ENCODE measurements at places on chromosomes 5 and 9.

DNA sequence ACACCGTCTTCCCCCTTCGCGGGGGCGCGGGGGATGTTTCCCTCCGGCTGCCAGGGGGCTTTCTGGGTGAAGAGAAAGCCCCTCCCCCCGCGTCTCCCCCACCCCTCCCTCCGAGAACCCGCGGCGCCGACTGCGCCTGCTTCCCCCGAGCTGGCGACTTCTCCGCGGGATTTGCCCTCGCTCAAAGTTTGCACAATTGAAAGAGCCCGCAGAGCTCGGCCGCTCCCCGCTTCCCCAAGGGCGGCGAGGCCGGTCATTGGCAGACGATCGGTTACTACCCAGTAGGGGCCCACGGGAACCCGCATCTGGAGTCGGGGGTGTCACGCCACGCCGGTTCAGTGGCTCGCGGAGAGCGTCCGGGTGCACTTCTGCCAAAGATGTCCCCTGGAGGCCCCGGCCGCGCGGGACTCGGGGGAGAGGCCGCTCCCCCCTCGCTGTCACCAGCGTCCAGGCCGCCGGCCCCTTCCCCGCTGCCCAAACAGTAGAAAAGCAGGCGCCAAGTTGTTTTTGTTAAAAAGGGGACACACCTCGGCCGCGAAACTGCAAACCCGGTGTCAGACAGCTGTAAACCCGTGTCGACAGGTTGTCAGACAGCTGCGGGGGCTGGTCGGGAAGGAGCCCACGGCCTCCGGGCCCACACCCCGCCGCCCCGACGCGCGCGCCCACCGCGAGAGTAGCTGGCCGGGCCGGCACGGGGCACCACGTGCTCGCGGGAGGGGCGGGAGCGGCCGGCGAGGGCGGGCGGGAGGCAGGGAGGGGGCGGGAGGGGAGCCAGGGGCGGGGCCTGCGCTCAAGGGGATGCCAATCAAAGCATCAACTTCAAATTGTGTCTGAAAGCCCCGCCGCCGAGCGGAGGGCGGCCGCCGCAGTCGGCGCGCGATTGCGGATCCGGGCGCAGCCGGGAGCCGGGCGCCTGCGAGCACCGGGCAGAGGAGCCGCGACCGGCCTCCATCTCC lies at the start of gene IRX1:
IRX1 (plus strand) TSS at position 827 of the 956 bp plus-strand sequence. CDS start 274 bp downstream, outside the sequence.
- no peak for DNase-seq

GRCh38 chr5:87661784-87662566 lies 249.2 kb upstream of the CCNH start:
- DNase-seq: no peak

DNA sequence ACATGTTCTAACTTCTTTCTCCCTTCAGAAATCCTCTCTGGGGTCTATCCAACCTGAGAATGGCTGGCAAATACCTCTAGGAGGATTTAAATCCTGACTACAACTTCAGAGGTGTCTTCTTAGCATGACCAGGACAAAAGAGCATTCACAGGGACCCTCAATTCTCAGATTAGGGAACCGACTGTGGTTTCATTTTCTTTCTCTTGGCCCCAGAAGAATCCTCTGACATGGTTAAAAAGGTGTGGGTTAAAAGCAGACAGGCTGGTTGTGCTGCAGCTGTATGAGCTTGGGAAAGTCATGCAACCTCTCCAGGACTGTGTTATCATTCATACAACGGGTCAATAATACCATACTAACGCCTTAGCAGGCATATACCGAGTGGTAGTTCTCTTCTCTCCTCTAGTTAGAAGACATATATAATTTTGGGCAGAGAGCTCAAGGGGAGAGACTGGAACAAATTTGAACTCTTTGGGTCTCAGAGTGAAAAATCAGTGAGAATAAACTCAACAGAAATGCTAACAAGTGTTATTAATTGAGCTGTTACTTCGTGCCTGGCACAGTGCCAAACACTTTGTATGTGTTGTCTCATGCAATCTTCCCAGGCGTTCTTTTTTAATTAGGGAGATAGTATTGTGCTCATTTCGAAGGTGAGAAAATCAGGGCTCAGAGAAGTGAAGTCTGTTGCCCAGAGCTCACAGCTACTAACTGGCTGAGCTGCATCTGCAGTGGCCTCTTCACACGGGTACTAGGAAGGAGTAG lies 35.2 kb downstream of the INSYN2B start:
- DNase-seq: no peak

GRCh38 chr9:124054582-124055227 lies 43.1 kb downstream of the LHX2 start:
- no peak for DNase-seq

GRCh38 chr5:96338091-96338490 lies 95.0 kb downstream of the PCSK1 start:
- DNase-seq: no peak

DNA sequence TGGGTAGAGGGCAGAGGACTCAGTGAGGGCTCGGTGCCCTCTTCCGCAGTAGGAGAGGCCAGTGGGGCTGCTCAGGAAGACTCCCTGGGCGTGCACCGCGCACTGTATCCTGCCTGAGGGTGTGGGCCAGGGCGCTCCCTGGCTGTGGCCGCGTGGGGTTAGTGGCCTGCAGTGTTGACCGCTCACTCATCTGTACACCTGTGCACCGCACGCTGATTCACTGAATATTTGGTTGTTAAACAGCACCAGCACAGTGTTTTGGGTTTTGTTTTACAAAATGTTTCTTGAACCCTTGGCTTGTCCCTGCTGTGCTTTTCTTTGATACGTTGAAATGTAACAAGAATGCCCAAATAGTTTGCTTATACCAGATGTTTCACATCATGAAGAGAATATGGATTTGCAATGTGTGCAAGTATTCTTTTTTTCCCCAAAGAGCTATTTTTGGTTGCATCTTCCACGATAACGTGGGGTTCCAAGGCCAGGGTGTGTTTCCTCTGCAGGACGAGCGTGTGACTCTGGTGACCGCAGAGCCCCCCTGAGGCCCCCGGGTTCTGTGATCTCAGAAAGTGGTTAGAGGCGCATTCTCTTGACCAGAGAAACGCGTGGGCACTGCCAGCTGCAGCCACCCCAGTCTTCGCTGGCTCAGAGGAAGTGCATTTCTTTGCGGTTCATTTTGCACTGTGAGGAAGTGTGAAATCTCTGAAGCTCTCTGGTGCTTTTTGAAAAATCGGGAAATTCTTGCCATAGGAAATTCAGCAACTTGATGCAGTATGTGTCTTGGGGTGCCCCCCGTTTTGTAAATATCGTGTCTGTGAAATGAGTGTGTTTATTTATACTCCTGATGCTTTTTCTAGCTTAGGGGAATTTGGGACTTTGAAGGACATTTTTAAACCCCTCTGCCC lies 46.9 kb downstream of the AHRR start:
- no peak for DNase-seq

- DNase-seq: no peak
Observed at GRCh38 chr9:135847833-135848232, 59.5 kb downstream of the CAMSAP1 start.

DNA sequence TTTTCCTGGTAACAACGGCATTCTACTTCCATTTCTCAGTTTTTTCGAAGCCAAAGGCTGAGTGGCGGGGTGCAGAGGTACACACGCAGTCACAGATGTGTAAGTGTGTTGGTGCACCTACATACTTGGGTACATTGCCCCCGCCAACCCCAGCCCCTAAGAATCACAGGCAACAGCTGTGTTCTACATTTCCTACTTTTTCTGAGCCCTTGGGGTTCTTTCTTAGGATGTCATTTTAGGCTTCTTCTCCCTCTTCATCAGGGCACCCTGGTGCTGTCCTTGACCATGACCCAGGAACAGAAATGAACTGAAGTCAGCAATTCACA lies 104.8 kb downstream of the PAX5 start:
- DNase-seq: no peak

- DNase-seq: no peak
Observed at GRCh38 chr5:154761046-154761736, 6.0 kb downstream of the LARP1 start.

DNA sequence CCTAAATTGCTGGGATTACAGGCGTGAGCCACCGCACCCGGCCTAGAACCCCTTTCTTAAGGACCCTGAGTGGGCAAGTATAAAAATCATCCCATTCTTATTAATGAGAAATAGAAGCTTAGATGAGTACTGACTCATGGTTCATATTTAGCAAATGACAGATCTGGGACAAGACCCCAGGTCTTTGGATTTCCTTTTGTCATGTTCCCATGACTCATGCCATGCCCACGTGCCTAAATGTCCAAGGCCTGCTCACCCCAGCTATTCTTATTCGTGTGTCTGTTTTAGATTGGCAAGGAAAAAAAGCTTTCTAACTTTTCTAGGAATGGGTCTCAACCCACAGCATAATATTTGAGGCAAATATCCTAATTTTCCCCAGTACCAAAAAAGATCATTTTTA lies 57.7 kb upstream of the RPS23 start:
- no peak for DNase-seq

DNA sequence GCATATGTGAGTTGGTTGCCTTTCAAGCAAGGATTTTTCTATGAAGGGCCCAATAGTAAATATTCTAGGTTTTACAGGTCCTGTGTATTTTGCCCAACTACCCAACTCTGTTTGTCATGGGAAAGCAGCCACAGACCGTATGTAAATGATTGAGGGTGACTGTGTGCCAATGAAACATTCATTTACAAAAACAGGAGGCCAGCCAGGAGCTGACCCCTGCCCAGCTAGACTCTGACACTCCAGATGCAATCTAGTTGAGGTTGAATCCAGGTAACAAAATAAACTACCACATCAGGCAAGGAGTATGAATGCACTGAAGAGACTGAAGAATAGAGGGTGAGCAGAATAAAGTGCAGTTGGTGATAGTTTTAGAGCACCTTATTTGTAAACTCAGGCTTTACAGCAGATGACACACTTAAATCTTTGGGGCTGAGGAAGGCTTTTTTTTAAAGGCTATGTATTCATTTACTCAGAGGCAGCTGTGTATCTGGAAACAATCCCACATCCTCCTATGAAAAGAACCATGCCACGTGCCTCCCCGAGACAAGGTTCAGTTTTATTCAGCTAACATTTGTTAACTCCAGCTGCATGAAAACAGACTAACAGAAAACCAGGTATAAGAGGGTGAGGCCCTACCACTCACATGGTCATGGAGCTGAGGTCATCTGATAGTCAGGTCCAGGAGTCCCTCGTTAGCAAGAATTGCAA lies 60.7 kb downstream of the SLC1A1 start:
- DNase-seq: no peak

DNA sequence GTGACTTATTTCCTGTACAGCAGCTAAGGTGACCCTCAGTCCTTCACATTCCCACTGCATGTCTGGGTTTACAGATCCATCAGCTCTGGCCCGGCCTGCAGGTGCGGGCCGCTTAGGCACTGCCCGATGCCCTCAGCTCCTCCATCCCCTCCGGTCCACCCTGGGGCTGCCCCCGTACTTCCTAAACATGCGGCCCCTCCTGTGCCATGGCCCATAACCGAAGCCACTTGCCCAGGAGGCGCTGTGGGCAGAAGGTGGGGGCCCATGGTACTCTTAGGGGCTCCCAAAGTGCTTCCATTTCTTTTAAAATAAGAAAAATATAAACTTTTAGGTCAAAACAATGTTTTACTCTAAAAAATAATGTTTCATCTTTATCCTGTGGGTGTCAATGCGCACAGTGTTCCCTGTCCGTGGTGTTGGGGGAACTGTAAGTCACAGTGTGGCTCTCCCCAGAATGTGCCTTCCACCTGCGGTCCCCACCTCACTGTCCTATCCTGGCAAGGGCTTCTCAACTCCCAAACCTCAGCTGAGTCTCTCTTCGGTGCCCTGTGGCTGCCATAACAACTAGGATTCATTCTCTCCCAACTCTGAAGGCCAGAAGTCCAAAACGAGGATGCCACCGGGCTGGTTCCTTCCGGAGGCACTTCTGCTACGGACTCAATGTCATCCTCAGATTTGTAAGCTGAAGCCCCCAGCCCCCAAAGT lies 132.7 kb upstream of the LPCAT1 start:
- no peak for DNase-seq

All from activated CD4-positive, alpha-beta T cell treated with anti-CD3 and anti-CD28 coated beads for 1 hour (primary cell).